Mesothelial cell of epicardium (in vitro differentiated cells): ENCODE measurements at places on chromosomes 4 and X. TPM values are rescaled to one million over a fixed set of nuclear protein-coding genes. Genes with fewer than 3 reads are reported as not detected.

Gene CXCL5
- 0.22 to 0.45 TPM (median 0.38 TPM) in 3 replicates for total RNA-seq

Gene NEIL3
- 5.6 to 6.2 TPM (median 5.9 TPM) in 3 replicates for total RNA-seq

Gene DCAF8L2
- total RNA-seq: 0.11 TPM in 1 of 3 replicates, not detected in the others

Gene MAP7D2
- total RNA-seq: 0.93 to 1.4 TPM (median 1.3 TPM) in 3 replicates

Gene ABCD1
- total RNA-seq: 15.4 to 18.3 TPM (median 15.4 TPM) in 3 replicates

Gene CDKL5
- total RNA-seq: 14.3 to 16.3 TPM (median 16.3 TPM) in 3 replicates

DNA sequence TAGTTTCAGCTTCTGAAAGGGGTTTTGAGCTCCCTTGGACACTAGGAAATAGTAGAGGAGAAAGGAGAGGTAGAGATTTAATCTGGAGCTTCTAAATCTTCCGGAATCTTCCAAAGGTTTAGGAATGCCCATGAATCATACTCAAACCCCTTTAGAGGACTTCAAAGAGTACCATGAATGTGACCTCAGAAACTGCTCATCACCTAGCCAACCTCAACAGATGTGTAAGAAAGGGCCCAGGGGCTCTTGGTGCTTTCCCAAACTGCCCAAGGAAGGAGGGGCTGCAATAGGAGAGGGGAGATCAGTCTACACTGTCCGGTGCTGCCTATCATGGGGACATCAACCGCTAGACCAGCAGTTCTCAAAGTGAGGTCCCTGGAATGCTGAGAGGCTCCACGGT, 109.1 kb downstream of the RBM47 start:
- no peak for DNase-seq

- DNase-seq: no peak
These were observed 20.3 kb upstream of the GUCY1B1 start for GRCh38 chr4:155738548-155738947.
